ENCODE measurements at places on chromosomes 4 and X. TPM values are rescaled to one million over a fixed set of nuclear protein-coding genes. Genes with fewer than 3 reads are reported as not detected.

DNA sequence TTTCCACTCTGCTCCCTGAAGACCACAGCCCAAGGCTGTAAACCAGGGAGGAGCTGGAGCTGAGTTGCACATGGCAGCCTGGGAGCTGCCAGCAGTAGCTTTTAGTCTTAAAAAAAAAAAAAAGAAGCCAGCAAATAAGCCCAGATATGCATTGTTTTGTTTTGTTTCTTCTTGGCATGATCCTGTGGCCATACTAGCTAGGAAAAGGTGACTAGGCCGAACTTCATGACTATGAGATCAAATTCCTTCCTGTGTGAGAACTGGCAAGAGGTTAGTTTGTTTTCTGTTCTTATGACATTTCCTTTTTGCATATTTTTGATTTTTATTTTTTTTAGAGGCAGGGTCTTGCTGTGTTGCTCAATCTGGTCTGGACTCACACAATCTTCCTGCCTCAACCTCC, 323.3 kb downstream of the DCTD start:
- H3K27me3 ChIP-seq = no peaks in the 10 kb centered on the region
- H3K4me3 ChIP-seq = no peak overlapping the region
- H3K4me1 ChIP-seq = no peaks in the 10 kb centered on the region
- H3K27ac ChIP-seq = no peak overlapping the region

GRCh38 chr4:8085491-8086117, 73.0 kb downstream of the ABLIM2 start:
- no peaks in the 10 kb centered on the region for H3K36me3 ChIP-seq
- H3K4me3 ChIP-seq = no peak overlapping the region
- H3K27ac ChIP-seq = no peak overlapping the region
- H3K4me1 ChIP-seq = no peaks in the 10 kb centered on the region
- H3K27me3 ChIP-seq = no peaks in the 10 kb centered on the region
- no peak for DNase-seq

- no peaks in the 10 kb centered on the region for H3K27me3 ChIP-seq
- no peaks in the 10 kb centered on the region for H3K4me1 ChIP-seq
- no peak overlapping the region for H3K4me3 ChIP-seq
- no peak for DNase-seq
- no peaks in the 10 kb centered on the region for H3K36me3 ChIP-seq
Measured at GRCh38 chrX:9897761-9898161, 69.4 kb upstream of the CLDN34 start.

DNA sequence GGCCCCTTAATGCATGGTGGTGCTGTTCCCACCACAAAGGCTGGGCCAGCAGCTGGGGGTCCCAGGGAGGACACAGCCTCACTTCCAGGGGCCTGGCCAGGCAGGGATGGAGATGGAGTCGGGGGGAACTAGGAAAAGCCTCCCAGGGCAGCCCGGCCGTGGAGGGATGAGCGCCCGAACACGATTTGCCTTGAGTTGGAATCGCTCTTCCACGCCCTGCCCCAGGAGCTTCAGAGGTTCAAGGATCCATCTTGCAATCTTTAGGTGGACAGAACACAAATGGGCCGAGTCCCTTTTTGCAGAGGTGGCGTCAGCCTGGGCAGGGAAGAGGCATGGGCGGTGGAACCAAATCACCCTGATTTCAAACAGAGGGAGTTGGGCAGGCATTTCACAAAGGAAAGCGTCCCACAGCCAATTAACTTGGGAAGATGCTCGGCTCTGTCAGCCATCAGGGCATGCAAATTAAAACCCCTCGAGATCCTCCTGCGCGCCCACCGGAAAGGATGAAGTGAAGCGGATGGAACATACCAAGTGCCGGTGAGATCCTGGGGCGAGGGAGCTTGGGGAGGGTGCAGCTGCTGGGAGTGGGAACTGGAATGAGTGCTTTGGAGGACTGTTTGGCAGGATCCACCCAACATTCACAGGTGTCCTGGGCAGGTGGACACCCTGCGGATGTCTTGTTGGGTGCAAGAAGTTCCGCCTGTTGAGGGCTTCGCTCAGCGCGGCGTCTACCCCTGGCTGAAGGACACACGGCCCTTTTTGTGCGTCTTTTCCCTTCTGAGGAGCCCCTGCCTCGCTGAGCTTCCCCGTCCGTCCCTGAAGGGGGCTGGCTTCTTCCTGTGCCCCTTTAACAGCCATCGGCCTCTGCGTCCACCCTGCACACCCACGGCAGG, 75.7 kb downstream of the HTRA3 start:
- H3K4me3 ChIP-seq = no peak overlapping the region
- no peaks in the 10 kb centered on the region for H3K27me3 ChIP-seq
- no peaks in the 10 kb centered on the region for H3K36me3 ChIP-seq
- H3K4me1 ChIP-seq = peaks cover 25% of the 10 kb centered on the region
- H3K27ac ChIP-seq = no peak overlapping the region
- peak; percentile 91 for DNase-seq

Gene RNF175
- total RNA-seq = 2.2 TPM

Data from vagina (tissue), 2 donors.